CD4-positive, alpha-beta T cell treated with Interleukin-4 for 4 hours (primary cell): ENCODE measurements at places on chromosomes 12 and 14.

DNA sequence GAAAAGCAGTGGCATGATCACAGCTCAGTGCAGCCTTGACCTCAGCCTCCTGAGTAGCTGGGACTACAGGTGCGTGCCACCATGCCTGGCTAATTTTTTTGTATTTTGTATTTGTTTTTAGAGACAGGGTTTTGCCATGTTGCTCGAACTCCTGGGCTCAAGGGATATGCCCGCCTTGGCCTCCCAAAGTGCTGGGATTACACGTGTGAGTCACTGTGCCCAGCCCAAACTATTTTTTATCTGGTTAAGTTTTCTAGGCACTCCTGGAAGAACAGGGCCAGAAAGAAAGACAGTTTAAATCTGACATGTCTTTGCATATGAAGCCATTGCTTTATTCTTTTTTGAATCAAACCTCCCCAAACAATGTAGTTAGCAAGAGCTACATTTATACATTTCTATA is 27.5 kb upstream of the PTGR2 start:
- no peak for DNase-seq

GRCh38 chr12:123354600-123354999 is 10.0 kb downstream of the SBNO1 start:
- DNase-seq, result no peak

GRCh38 chr14:105153331-105153731 is 15.2 kb downstream of the JAG2 start:
- DNase-seq, result no peak

GRCh38 chr12:54991991-54992375 is 7.4 kb upstream of the TESPA1 start:
- no peak for DNase-seq

DNA sequence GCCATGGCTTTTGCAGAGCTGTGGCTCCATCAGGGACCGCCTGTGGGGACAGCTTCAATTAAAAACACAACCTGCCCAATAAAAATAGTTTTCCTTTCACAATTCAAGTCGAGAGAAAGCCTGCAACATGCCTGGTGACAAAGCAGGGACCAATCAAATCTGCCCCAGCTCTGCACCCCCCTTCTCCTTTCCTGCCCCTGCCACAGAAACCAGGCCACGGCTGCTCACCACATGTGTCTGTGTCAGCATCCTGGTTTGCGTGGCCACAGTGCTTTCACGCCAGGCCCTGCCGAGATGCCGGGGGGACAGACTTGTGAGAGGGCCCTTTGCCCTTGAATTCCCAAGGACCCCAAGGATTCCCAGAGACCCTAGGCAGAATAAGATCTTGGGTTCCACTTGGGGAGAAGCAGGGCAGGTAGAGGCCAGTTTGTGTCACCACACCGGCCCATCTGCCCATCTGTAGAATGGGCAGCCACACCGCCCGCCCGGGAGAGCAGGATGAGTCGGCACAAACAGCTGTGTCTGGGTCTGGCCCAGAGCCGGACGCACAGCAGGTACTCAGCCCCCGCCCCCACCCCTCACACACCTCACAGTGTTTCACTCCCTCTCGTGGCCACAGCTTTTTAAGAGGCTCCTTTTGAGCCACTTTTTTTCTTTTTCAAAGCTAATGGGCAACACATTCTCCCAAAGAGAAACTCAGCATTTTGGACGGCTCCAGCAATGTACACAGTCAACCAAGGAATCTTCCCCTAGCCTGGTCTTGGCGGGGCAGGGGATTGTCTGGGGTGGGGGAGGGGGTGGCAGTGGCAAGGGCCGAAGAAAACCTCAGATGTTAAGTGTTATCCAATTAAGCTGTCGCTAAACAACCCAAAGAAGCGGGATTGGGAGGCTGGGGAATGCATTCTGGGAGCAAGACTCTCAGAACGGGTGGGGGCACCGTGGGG is 41.5 kb downstream of the BCL11B start:
- DNase-seq, result peak; percentile 91

DNA sequence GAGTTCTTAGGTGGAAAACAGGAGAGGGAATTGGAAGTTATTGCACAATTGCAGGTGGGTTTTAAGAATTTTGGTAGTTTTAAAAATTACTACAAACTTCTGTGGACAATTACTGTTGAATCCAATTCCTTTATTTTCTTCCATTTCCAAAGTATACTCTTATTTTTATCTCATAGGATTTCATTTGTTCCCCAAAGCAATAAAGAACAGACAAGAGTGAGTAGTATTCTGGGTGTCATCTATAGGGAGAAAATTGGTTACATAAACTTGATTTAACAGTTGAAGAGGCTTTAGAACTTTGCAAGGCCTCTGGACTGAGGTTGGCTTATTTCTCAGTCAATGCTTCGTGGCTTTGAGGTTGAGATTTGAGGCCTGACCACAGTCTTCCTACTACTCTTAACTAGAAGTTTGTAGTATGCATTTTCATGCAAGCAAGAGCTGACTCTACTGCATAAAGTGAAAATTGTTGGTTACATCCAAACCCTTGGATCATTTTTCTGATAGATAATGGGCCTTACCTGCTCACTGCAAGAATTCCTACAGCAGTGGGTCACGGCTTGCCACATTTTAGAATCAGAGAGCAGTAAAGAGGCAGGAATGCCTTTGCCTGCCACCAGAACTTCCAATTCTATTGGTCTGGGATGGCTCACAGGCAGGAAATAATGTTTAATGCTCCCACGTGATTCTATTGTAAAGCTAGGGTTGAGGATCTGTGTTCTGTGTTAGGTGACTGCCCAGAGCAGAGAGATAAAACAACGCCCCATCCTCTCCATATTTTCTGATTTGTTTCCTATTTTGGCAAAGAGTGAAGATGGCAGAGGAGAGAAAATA is 270.5 kb downstream of the TTC6 start:
- DNase-seq, result no peak

- DNase-seq, result no peak
Observed at GRCh38 chr12:57761391-57761998, 5.4 kb downstream of the CYP27B1 start.

- DNase-seq, result no peak
Observed at GRCh38 chr12:105040476-105040875, 43.8 kb downstream of the ALDH1L2 start.

GRCh38 chr12:53123578-53124351 is 20.5 kb downstream of the SOAT2 start:
- no peak for DNase-seq

DNA sequence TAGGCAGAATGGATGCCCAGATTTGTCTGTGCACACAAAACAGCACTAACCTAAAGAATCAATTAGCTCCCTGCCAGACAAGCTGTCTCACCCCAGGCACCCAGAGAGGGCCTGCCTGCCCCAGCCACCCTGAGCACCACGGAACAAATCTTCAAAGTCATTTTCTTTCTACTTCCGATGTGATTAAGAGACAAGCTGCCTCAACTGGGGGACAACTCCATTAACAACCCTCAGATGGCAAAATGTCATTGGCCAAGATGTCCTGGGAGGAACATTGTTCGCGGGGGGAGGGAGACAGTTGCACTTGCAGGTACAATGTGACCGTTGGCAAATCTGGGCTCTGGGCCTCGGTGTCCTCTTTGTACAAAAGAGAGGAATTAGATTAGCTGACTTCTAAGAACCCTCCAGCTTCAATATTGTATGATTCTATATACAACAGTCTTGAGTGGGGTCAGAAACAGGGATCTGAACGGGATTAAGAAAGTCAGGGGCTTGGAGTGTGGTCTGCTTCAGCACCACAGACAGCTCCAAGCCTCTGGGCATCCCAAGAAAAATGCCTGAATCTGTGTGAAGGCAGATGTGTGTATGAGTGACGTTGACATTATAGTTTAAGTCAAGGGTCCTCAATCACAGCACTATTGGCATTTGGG is 42.8 kb upstream of the CMKLR1 start:
- DNase-seq, result no peak

DNA sequence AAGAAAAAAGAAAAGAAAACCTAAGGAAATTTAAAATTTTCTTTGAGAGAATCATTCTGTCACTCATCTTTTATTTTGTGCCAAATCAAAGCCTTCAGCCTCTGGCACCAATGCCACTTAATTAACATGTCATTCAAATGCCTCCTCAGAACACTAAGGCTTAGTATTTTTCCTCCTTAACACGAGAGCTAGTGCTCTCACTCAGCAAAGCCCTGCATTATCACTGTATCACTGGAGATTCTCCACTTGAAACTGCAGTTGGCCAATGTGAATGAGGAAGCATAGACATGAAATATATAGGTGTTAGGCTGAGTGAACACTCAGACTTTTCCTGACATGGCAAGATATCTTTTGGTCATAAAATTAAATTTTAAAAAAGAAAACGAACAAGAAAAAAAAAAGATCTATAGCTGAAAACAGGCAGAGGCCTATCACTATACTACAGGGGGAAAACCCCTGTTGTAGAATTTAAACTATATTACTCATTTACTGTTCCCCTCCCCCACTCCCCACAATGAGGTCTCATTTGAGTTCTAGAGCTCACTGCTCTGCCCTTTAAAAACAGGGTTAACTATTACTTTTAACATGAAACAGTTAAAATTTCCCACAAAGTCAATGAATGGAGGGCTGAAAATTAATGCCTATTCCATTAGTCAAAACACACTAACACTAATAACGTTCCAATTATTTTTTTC is 5.1 kb downstream of the MBIP start:
- peak; percentile 34 for DNase-seq

GRCh38 chr14:100065942-100066574 is 836 bp downstream of the EVL start:
- peak; percentile 93 for DNase-seq

- no peak for DNase-seq
Observed at GRCh38 chr12:48978741-48979601, 849 bp downstream of the WNT1 start.

- DNase-seq, result no peak
Observed at GRCh38 chr12:5096241-5096924, 52.7 kb downstream of the KCNA5 start.

DNA sequence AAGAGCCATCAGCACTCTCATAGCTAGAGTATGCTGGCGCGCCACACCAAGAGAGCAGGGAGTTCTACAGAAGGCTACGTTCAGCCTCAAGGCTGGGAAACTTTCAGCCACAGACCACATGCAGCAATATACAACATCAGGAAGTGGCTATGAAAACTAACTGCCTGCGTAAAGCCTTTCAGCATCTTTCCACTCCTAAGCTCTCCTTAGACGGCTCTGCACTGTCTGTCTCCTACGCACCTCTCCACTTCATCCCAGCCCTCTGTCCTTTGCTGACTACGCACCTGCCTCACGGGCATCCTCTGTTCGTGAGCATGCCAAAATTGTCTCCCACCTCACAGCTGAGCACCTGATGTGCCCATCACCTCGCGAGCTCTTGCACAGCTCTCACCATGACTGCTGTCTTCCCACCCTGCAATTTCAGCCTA is 9.7 kb downstream of the MPHOSPH9 start:
- DNase-seq, result peak; percentile 75

DNA sequence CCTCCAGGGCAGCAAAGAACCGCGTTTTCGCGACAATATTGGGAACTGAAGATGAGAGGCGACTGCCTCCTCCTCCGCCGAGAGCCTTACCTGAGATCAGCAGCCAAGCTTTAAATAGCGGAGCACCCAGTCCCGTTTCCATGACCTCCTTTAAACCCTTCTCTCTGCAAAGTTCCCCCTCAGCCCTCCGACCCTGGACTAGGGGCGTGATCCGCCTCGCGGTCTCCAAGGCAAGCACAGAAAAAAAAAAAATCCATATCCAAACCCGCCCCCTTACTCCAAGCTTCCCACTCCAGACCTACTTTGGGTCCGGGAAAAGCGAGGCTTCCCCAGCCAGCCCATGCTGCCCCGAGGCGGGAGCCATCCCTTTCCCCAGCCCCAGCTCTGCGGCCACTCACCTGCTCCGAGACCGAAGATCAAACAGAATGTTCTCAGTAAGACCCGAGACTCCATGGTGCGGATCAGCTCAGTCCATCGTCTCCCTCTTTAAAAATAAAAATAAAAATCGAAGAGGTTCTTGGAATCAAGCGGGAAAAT is 630 bp downstream of the NELL2 start:
- DNase-seq, result peak; percentile 14

DNA sequence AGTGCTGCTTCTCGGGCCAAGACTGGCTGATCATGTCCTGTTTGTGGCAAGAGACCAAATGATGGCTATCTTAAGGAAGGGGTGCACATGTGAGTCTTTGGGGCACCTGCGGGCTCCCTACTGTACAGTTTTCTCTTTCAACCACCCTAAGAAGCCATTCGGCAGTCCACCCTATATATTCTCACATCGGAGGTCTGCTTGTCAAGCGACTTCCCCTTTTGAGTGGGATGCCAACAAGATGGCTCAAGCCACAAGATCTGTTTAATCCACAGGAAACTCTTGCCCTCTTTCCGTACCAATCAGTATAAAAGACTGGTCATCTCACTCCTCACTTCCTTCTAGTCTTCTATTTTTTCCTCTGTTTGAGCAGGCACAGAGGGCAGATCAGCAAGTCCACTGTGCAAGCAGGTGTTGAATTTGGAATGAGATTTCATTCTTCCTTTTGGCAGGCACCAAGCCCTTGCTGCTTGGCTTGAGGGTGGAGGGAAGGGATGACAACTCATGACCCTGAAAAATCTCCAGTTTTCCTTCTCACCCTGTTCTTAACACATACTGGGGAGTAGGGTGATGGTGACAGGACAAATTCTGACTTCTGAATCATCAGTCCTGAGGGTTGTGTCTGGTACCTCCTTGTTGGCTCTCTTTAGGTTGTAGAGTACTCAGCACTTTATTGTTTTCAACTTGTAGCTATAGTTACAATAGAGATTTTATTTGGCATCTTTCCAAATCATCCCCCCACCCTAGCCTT is 17.6 kb downstream of the LACRT start:
- DNase-seq, result no peak

- no peak for DNase-seq
Observed at GRCh38 chr14:91331721-91332120, 85.9 kb downstream of the CCDC88C start.

DNA sequence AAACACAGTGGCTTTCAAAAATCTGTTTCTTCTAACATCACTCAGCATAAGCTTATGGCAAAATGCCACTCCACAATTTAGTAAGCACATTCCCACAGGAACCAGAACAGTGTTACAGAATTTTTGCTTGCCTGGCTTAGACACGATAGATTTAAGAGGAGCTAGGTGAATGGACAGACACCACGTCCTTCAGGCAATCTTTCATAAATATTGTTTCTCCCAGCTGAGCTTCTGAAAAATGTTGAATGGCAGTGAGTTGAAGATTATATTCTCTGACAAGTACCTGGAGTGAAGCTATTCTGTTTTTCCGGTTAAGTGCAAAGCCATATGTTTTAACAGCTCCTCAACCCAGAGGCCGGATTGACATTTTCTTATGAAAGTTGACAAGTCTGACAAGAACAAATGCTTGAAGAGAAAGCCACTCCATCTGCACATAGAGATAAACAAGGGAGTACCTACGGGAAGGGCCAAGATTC is 102.0 kb downstream of the FSCB start:
- no peak for DNase-seq
